Activated CD4-positive, alpha-beta T cell treated with anti-CD3 and anti-CD28 coated beads, Interleukin-2, amount 10 ng/mL, durations not matched to agents 24 days and 14 days (primary cell): ENCODE measurements at places on chromosomes 7 and 10.

DNA sequence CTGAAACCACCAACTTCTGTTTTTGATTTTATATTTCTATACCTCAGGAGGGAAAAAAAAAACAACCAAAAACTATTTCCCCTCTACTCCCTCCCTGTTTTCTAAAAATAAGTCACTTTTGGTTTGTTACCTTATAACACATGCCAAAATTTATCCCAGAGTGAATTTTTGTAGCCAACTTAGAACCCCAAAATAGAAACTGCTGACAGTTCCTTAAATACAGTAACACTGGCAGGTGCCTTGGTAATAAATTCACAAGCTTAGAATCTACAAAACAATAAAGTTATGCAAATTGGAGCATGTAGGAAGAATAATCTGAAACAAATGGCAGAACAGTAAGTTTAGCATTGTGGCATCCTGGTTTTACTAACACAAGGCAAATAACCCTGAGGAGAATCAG, 165.0 kb upstream of the HDAC9 start:
- no peak for DNase-seq

DNA sequence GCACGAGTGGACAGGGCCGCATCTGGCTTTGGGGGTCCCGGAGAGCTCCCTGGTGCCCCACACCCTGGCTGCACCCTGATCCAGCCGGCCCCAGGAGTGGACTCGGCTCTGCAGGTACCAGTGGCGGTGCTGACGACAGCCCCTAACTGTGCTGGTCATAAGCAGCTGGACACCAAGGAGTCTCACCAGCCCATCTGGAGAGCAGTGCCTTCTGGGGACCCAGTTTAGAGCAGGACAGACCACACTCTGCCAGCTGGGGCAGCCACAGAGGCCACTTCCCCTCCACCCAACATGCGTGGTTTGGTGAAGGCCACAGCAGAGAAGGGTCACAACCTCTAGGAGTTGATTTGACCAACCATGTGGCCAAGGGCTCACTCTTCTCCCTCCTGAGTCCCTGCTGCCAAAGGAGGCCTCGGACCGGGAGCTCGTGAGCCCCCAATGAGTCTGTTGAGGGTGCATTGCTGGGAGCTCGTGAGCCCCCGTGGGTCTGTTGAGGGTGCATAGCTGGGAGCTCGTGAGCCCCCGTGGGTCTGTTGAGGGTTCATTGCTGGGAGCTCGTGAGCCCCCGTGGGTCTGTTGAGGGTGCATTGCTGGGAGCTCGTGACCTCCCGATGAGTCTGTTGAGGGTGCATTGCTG, 16.0 kb upstream of the INPP5A start:
- no peak for DNase-seq

DNA sequence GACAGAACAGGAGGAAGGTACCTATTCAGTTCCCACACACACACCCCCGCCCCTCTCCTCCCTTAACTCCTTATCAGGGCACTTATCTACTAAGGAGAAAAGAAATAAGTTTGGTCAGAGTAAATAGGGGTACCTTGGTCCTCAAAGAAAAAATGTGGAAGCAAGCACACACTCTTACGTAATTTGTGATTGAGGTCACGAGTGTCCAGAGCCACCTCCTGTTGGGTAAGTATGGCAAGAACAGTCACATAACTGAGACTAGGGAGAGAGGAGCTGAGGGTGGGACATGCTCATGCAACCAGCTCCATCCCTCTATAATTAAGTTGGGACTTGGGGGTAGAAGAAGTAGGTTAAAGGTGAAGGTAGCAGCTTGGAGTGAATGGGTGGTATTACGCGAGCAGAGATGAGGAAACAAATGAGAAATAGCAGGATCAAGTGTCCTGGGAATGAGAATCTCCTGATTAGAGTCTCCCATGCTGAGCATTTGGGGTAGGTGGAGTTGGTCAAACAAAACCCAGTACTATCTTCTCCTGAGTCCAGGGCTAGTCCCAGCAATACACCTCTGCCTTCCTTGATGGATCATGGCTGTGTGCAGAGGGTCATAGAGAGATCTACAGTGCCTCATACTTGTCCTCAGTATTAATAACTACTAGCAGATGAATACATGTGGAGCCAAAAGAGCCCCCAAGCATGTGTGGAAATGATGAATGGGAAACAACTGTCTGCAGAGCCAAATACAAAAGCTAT, 77.1 kb downstream of the GSAP start:
- no peak for DNase-seq

DNA sequence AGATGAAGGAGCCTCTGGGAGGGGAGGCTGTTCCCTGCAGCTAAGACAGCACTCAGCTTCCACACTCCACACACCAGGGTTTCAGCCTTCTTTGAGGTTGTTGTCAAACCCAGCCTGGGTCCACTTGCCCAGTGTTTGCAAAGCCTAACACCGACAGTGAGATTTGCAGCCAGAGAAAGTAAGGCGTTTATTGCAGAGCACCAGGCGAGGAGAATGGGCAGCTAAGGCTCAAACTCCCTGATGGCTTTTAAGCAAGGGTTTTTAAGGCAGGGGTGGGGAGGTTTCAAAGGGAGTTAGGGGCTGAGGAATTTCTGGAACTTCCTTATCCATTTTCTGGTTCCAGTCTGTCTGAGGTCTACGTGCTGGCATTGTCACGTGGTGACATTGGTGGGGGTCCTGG, 4.7 kb upstream of the ZNF775 start:
- no peak for DNase-seq

DNA sequence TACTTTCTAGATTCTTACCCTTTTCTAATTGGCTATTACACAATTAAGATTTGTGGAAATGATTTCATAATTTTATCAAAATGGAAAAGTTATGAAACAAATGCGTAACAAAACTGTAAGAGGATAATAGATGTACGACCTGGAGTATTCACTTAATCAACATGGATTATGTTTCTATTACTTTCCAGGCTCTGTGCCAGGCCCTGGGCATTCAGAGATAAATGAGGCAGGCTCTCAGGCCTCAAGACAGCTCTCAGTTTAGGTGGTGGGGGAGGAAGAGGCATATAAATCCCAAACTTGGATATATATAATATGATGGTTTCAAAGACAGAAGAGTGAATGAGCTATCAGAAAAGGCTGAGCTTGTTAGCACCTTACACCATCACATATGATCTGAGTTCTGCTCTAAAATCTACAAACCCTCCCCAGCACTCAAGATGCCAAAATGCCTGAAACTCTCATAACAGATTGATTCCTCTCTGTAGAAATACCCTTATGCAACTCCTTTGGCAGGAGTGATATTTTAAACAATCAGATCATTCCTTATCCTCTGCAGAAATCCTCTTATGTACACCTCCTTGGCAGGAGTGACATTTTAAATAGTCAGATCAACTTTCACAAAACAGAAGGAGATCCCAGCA, 42.5 kb downstream of the ACBD5 start:
- no peak for DNase-seq
